ENCODE measurements at places on chromosomes 2 and 18.

DNA sequence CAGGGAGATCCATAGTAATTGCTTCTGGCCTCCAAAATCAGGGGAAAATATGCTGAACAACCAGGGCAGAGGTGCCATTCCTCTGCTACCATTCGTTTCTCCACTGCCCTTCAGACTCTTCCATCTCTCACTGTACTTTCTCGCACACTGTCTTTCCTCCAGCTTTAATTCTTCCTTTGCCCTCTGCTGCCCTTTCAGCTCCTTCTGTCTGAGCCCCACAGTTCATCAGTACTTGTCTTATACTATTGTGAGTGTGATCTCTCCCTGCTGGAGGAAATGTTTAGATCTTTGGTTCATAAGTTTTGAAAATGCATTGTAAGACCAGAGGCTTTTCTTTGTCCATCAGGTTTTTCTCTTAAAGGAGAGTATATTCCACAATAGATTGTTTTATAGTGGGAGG is 184.9 kb upstream of the DTNA start:
- DNase-seq: no peak

DNA sequence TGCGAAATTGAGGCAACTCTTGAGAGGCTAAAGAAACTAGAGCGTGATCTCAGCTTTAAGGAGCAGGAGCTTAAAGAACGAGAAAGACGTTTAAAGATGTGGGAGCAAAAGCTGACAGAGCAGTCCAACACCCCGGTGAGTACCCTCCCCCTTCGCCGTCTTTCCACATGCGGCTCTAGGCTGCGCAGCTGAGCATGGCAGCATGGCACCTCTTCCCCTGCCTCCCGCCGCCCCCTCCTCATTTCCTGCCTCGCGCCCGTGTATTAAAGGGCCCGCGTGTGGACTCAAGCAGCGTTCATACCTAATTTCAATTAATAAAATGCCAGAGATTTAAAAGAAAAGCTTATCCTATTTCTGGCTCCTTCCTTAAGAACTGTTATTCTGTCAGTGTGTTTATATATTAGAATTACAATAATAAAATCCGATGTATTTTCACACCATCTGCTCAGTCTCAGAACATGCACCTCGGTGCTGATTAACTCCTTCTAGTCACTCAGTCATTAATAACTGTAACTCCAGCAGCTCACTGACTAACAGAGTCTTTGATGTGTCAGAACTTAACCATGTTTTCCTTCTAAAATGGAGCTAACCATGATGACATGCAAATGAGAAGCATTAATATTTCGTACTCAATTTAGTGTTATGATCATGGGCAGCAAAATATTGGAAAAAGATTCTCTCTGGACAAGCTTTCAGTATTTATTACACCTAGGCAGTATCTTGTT is 137.4 kb upstream of the CDCA7 start:
- DNase-seq: no peak

GRCh38 chr2:11239666-11240462 is 84.6 kb downstream of the SLC66A3 start:
- no peak for DNase-seq

GRCh38 chr2:69022548-69022947 is 9.6 kb downstream of the ANTXR1 start:
- no peak for DNase-seq

GRCh38 chr2:9703085-9703678 is 72.4 kb upstream of the YWHAQ start:
- no peak for DNase-seq

- DNase-seq: no peak
These were observed 348.0 kb downstream of the DLGAP1 start for GRCh38 chr18:4107049-4107467.

- no peak for DNase-seq
These were observed 102.8 kb downstream of the ZNF385B start for GRCh38 chr2:179758636-179759035.

DNA sequence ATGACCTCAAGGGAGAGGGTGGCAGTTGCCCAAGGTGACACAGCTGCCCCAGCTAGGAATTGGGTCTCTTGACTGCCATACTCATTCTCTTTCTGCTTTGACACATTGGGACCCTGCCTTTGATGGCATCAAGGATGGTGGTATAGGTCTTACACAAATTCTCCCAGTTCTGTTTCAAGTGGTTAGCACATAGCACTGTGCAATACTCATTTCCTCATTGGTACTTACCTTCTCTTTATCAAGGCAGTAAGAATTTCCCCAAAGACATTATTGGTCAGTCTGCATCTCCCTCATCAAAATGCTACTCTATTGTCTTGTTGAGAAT is 35.9 kb upstream of the CCDC93 start:
- DNase-seq: no peak

- DNase-seq: no peak
These were observed 151.7 kb upstream of the POU3F3 start for GRCh38 chr2:104702031-104702850.

GRCh38 chr18:37242091-37242490 is 323.5 kb downstream of the CELF4 start:
- DNase-seq: no peak

DNA sequence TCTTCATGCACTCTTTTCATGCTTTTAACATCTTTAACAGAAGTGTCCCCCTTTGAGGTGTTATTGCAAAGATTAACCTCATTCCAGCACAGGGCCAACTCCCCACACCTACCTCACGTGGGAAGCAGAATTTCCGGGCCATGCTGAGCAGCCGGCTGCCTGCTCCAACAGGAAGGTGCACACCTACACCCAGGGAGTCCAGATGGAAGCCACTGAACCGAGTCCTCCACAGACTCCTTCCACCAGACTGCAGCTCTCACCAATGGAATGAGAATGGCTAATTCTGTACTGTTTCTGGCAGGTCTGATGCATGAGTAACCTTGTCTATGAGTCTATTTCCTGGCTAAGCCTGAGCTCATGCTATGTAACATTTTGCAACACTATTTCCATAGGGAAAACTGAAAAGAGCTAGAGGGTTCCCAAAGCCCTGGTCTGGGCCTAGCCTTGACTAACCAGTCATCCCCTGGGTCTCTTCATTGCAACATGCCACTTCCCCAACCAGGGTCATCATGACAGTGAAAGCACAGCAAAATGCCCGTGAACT is 11.0 kb downstream of the ERFE start:
- DNase-seq: no peak

DNA sequence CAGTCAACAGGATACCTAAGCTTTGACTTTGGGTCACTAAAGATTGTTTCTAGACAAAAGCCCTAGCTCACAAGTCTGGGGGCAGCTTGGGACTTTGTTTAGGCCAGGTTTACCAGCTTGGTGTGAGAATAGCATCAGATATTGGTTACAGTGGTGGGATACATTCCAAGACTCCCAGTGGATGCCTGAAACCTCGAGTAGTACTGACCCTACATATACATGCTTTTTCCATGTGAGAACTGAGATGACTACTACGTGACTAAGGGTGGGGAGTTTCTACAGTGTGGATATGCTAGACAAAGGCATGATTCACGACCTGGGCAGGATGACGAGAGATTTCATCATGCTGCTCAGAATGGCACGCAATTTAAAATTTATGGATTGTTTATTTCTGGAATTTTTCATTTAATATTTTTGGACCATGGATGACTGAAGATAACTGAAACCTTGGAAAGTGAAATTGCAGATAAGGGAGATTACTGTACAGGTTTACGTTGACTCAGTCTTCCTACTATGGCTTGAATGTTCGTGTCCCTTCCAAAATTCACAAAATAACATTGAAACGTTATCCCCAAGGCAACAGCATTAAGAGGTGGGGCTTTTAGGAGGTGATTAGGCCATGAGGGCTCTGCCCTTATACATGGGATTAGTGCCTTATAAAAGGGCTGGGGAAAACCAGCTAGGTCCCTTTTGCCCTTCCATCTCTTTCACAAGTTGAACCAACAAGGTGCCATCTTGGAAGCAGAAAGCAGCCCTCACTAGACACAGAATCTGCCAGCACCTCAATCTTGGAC is 50.2 kb upstream of the CTAGE1 start:
- DNase-seq: no peak

- no peak for DNase-seq
These were observed 115.4 kb downstream of the MCFD2 start for GRCh38 chr2:46800218-46800617.

DNA sequence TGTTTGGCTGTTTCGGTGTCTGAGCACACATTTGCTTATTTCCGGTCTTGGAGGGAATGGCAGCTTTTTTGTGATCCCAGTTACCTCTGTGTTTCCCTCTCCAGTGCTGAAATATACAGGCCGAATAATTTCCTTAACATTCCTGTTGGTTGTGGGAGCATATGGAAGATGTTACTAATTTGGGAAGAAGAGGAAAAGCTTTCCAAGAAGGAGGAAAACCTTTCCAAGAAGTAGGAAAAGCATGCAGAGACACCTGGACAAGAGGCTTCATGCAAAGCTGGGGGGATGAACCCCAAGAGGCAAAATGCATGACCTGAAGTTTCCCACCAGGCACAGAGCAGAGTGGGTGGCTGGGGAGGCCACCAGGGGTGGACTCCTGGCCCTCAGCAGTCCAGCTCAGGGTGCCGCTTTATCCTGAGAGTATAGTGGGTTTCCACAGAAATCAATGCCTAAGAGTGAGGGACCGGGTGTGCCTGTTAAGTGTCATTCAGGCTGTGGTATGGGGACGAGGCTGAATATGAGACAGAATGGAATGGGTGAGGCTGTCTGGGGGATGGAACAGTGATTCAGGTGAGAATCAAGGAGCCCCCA is 25.5 kb upstream of the GNAL start:
- DNase-seq: no peak

DNA sequence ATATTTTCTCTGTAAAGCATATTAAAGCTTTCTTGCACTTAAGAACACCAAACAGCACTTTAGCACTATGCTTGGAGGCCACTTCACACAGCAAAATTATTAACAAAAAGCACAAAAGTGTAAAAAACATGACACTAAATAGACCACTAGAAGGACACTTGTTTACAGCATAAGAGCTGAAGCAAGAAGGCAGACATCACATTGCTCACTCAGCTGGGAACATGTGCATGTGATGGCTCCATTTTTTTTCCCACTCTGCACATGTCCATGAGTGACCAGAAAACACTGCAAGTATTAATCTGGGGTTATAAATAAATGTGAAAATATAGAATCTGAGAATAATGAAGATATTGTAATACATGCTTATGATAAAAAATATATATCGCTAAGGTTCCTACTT is 103.1 kb upstream of the MAPRE2 start:
- no peak for DNase-seq

DNA sequence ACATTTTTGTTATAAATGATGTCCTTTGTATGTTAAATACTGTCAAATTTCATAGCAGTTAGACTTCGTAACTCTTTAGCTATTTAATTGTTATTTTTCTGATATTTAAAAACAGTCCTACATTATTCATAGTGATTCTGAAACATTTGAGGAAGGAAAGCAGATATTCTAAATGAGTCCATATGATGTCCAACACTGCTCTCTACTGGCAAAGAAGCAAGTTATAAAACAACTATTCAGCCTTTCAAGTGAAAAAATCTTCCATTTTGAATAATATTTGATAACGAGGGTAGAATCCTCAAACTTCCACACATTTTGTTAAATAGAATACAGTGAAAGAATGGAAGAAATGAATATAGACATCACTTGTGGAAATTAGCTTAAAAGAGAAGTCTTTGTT is 220.8 kb downstream of the GULP1 start:
- DNase-seq: no peak

DNA sequence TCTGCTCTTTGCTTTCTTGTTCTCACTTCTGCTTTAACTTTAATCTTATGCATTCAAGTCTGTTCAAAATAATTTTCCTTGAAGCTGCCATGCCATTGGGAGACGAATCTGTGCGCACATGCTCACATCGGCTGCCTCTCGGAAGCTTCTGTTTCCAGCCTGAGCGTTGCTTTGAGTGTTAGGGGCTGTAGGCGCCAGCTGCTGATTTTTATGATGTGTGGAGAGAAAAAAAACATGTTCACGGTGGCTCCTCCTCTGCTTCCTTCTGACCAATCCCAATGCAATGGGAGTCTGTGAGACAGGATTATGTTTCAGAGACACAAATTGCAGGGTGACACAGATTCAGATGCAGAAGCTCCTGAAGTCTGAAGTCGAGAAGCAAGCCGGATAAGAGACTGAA is at the start of gene MC4R:
MC4R (minus strand) TSS at position 180 of the 400 bp plus-strand sequence. CDS start 426 bp downstream, outside the sequence.
- no peak for DNase-seq

GRCh38 chr2:62221141-62221540 is 25.2 kb downstream of the B3GNT2 start:
- DNase-seq: no peak

GRCh38 chr2:47035615-47036488 is 119.3 kb downstream of the STPG4 start:
- no peak for DNase-seq

GRCh38 chr2:61288070-61288841 is 126.3 kb downstream of the C2orf74 start:
- DNase-seq: no peak

DNA sequence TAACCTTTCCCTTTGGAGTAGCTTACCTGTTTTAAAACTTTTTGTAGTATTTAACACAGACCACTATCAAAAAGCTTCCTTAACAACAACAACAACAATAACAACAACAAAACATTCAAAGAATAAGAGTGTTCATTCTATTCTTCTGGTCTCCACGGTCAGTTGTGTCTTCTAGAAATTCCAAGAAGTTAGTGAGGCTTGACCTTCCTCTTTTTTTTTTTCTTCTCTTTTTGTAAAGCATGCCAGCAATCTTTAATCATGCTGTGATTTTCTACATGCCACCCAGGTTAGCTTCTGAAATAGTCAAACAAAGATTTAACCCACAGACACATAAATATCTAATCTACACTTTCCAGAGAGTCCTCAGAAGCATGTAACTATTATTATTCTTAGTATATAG is 28.4 kb upstream of the KLHL14 start:
- DNase-seq: no peak

DNA sequence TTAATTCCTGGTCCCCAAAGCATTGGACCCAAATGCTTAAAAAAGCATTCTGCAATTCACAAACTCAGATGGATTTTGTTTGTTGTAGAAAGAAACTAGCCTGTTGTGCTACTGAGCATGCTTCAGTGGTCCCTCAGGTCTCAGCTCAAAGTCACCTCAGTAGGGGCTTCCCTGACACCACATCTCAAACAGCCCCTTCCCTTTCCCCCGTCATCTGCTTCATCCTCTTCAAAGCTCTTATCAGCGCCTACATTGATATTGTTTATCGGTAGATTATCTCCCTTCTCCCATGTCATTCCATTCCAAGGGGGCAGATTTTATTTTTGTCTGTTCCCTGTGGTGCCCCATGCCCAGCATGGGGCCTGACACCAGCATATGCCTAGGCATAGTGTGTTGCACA is 172.9 kb downstream of the CELF4 start:
- no peak for DNase-seq

DNA sequence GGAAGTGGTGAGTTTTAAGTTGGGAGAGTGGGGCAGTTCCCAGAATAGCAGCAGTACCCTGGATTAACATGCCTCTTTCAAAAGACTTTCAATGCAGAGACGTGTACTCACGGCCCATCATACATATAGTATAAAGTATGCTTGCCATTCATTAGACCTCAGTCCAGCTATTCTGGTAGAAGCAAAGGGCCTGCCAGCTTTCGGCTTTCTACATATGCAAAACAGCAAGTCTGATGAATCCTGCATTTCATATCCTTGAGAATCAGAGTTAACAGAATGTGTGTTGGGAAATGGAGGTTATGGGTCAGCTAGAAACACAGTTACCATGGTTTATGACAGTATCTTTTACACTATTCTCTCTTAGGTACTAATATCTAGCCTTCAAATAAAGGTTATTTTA is 27.5 kb downstream of the SATB2 start:
- DNase-seq: no peak
